Activated CD4-positive, alpha-beta T cell treated with anti-CD3 and anti-CD28 coated beads, Interleukin-2, amount 50 U/mL, for 4 hours (primary cell): ENCODE measurements at places on chromosomes 4 and X.
A peak's percentile ranks its signal among the peaks of the same experiment; 100 is the strongest.

DNA sequence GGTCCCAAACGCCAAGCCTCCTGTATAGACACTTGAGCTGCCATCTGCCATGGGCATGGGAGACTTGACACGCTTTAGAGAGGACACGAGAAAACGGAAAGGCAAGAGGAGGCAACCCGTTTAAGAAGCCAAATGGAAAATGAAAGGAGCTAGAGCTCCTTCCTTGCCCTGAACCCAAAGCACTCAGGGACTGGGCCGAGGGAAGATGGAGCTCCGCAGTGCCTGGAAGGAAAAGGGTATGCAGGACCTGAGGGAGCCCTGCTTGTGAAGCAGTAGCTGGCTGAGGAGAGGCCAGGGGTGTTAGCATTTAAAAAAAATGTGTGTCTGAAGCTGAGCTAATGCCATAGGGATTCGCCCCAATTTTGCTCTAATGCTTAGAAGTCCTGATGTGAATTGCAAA lies 15.1 kb downstream of the MCF2 start:
- no peak for DNase-seq

- no peak for DNase-seq
These were observed 346.8 kb upstream of the TECRL start for GRCh38 chr4:64756016-64756415.

DNA sequence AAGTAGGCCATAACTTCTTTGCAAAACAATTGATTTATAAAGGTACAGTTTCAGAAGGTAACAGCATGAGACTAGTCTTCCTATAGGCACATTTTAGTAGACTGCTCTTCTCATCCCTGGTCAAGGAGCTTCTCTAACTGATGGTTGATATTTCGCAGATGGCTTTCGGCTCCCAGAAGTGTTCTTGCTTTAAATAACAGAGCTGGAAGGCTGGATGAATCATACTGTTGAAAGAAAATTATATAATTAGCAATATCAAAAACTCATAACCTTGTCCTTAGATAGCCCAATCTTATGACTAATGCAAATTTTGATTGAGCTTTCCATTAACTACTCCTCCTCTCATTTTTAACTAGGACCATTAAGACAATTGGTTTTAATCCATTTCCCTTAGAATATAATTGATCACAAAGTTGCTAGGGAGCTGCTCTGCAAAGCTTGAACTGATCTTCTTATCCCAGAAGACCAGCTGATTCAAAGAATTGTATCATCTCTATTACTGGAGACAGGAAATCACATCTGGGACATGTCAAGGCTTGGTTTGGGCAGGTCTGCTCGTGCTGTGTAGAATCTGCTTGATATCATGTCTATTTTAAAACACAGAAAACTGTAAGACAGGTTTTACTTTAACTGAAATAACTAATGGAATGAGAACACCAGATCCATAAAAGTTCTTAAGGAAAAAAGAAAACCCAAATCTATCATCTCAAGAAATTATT lies 38.6 kb downstream of the CENPU start:
- DNase-seq, result no peak

- no peak for DNase-seq
These were observed 891 bp downstream of the XK start for GRCh38 chrX:37686369-37686995.

- DNase-seq, result no peak
These were observed 6.3 kb downstream of the UBA6 start for GRCh38 chr4:67694662-67695061.

DNA sequence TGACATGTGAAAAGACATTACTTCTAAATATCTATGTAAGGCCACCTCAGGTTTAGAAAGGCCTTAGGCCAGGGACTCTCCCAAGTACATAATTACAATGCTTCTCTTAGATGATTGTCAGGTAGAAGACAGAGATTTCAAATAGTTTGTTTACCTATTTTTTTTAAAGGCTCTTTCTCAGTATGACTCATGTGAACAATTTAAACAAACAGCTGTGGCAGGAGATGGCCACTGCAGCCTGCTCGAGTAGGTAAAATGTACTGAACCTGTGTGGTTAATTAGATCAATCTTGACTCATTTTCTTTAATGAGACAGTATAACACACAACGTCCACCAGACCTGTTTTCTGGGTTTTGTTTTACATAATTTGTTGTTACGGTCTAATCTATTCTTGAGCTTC lies 50.2 kb downstream of the LEF1 start:
- DNase-seq, result no peak

DNA sequence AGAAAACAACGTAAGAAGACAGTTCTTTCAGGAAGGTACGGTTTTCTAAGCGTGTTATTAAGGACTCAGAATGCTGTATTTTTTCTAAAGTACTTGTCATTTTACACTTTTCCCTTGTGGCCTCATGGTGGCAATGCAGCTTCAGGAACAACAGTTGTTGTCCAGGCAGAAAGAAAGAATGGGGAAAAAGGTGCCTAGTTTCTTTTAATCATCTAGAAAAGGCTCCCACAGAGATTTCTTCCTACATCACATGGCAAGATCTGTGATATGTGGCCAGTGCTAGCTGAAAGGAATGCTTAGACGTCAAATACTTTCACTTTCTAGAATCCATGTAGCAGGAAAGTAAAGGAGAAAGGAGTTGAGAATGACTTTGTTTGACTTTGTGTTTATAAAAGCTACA lies 49.0 kb upstream of the TRAM1L1 start:
- no peak for DNase-seq

DNA sequence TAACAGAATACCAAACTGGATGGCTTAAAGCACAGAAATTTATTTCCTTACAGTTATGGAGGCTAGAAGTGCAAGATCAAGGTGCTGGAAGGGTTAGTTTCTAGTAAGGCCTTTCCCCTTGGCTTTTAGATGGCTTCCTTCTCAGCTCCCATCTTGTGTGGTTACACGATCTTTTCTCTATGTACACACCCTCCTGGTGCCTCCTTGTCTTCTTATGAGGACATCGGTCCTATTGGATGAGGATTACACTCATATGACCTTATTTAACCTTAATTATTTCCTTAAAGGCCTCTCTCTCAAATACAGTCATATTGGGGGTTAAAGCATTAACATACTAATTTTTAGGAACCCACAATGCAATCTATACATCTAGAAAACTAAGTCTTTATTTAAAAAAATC lies 787.9 kb upstream of the GALNTL6 start:
- no peak for DNase-seq

DNA sequence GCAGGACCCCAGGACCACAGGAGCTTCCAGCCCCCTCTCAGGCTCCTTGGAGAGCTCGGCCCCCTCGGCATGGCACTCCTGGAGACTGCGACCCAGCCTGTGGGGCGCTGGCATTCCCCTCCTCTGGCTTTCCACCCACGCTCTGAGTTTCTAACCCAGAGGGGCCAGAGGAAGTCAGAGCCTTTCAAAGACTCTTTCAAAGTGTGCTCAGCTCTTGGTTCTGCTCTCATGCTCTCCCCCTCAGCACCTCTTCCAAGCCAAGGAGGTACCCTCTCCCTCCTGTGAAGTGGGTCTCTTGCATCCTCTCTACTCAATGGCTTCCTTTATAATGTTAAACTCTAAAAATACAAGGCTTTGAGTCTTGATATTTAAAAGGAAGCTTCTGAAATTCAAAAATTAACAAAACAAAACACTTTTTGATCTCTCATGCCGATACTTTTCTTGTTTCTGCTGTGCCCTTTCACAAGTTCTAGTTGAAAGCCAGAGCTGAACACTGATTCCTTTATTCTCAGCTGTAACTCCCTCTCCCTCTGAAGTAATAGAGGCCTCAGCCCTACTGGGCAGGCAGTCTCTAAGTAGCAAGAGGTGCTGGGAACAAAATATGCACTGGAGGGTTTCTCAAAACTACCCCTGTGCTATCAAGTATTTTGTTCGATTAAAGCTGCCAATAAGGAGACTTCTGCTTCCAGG lies 82.8 kb downstream of the NAT8L start:
- no peak for DNase-seq

DNA sequence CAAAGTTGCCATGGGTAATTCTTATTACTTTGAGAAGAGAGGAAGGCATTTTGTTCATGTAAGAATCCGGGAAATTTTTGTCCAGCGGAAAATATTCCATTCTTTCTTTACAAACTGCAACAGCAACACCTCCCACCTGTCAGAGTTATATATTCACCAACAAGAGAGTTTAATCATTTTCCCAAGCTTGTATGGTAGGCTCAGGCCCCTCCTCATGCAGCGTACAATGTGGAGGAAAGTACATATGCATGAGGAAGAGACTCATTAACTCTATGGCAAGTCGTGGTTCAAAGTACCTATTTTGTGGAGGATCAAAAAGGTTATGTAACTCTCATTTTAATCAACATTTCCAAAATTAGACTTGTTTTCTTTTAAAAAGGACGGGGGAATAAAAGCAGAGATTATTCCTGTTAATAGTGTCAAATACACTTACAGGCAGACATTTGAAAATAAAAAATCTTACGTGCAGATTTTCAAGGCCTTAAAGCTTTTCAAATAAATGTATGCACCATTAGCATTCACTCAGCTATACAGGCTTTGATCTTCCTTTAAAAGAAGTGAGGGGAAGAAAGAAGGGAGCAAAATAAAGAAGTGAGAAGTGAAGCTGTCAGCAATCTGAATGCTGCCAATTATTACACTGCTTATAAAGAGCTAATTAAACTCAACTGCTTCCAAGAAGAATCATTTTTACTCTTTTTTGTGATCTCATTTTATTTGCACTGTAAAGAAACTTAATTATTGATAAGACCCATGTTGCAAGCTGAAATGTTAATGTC lies 204.8 kb downstream of the FAT4 start:
- no peak for DNase-seq

DNA sequence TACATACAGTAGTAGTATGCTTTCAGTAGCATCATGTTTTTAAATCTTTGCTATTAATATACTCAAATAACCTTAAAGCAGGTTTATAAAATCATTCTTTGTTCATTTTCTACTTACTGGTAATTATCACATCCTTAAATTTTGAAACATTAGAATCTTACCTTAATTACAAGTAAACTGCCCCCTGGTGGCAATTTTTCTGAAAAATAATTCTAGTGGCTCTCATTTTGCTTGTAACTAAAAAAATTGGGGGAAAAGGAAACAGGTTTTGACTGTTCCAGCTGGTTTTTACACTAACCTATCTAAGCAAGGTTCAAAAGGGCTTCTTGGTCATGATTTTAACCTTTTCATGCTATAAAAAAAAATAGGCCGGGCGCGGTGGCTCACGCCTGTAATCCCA lies 18.5 kb upstream of the DCAF4L1 start:
- no peak for DNase-seq

GRCh38 chr4:8574796-8575370 lies 5.3 kb upstream of the GPR78 start:
- no peak for DNase-seq

GRCh38 chr4:72743078-72743477 lies 174.1 kb upstream of the ADAMTS3 start:
- no peak for DNase-seq

- DNase-seq, result peak; percentile 7
These were observed 12.8 kb upstream of the ELOVL6 start for GRCh38 chr4:110211007-110211769.

DNA sequence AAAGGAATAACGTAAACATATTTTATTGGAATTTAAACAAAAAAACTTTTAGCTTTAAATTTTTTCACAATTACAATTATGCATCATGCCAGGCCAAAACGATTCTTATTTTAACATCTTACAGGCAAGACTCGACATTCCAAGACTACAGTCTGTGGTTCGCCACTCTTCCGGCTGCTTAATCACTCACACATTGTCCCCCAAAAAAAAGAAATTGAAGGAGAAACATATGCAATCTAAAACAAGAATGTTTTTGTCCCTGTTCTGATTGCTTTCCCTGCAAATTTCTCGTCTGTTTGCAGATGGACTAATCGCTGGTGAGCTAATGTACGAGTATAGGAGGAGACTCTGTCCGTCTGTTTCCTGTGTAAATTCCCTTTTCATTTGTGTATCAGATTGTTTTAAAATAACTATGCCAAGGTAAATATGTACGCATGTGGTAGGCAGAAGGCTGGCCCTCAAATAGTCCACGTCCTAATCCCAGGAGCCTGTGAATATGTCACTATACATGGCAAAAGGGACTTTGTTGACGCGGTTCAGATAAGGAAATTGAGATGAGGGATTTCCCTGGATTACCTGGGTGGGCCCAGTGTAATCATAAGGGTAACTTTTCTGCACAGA lies 37.7 kb upstream of the MTNR1A start:
- DNase-seq, result no peak

- DNase-seq, result no peak
These were observed 367.8 kb upstream of the RASGEF1B start for GRCh38 chr4:81839347-81840042.

- DNase-seq, result peak; percentile 31
These were observed 21.0 kb upstream of the BCORL1 start for GRCh38 chrX:129961180-129962083.

GRCh38 chr4:40916880-40917279 lies 167.1 kb downstream of the NSUN7 start:
- peak; percentile 13 for DNase-seq

GRCh38 chrX:3440981-3441380 lies 94.5 kb upstream of the MXRA5 start:
- no peak for DNase-seq
